ENCODE measurements at places on chromosomes 7 and 10. TPM values are rescaled to one million over a fixed set of nuclear protein-coding genes. Genes with fewer than 3 reads are reported as not detected.

DNA sequence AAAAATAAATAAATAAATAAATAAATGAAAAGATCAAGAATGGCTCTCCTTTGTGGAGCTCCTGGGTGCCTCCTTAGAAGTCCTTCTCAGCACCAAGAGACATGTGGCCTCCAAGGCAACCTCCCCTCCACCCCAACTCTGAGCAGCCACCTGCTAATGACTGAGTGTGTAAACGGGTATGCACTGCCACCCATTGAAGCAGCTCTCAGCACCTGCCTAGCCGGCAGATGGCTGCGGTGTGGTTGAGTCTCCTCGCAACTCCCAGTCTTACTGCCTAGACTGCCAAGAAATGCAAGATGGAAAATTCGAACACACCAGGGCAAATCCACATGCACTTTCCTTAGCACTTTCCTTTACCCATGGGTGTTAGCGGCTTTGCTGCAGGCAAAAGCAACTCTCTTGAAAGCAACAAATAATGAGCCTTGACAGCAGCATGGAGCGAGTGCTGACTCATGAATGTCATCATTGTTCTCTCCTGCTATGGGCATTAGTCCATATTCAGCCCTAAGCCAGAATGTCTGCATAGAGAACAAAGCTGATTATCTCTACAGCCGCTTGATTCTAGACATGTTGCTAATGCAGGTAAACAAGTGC is 913.9 kb upstream of the AUTS2 start:
- H3K36me3 ChIP-seq: no peaks in the 10 kb centered on the region
- H3K4me3 ChIP-seq: no peak overlapping the region
- peaks cover 19% of the 10 kb centered on the region for H3K4me1 ChIP-seq
- no peak for DNase-seq
- H3K27me3 ChIP-seq: no peaks in the 10 kb centered on the region

DNA sequence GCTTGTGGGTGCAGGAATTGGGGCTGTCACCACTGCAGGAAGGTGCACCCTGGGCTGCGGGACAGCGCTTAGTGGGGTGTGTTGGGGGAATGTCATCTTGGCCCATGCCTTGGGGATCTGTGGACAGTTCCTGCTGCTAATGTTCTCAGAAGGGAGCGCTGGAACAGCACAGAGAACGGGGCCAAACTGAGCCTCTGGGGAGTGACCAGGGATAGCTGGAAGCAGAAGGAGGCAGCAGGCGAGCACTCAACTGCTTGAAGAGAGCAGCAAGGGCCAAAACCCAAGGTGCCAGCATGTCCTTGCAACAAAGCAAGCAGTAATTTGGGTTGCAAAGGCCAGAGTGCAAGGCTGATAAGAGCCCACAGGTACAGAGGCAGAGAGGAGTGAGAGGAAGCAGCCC is 31.3 kb upstream of the WDFY4 start:
- no peaks in the 10 kb centered on the region for H3K36me3 ChIP-seq
- H3K27ac ChIP-seq: no peak overlapping the region
- H3K4me3 ChIP-seq: no peak overlapping the region
- peaks cover 12% of the 10 kb centered on the region for H3K4me1 ChIP-seq

- peaks cover 2% of the 10 kb centered on the region for H3K36me3 ChIP-seq
- DNase-seq: no peak
- peak overlapping the region; percentile 78 for H3K4me3 ChIP-seq
- H3K27ac ChIP-seq: no peak overlapping the region
These were observed 3.5 kb downstream of the CTBP2 start for GRCh38 chr10:125156739-125157480.

DNA sequence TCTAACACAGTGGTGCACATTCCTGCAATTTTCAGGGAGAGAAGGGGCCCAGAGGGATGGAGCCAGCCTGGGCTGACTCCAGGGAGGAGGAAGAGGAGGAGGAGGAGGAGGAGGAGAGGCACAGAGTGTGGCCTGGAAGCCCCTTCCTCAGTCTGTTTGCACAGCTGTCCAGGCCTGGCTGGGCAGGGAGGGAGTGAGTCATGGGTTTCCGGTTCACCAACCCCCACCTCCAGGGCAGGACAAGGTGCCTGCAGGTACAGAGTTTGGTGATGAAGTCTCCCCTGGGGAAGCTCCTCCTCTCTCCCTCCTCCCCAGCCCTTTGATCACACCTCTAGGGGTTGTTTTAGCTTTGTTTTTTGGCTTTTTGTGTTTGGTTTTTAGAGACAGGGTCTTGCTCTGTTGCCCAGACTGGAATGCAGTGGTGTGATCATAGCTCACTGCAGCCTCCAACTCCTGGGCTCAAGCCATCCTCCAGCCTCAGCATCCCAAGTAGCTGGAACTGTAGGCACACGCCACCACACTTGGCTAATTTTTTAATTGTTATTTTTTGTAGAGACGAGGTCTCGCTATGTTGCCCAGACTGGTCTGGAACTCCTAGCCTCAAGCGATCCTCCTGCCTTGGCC is 77.5 kb upstream of the CUX1 start:
- no peak overlapping the region for H3K4me3 ChIP-seq
- peaks cover 28% of the 10 kb centered on the region for H3K4me1 ChIP-seq
- H3K36me3 ChIP-seq: no peaks in the 10 kb centered on the region
- no peaks in the 10 kb centered on the region for H3K27me3 ChIP-seq
- H3K27ac ChIP-seq: no peak overlapping the region
- peak; percentile 56 for DNase-seq

Gene NUTM2B
- total RNA-seq: 1.3 TPM

GRCh38 chr7:127884066-127884559 is 147.1 kb downstream of the LRRC4 start:
- DNase-seq: no peak
- H3K36me3 ChIP-seq: peaks cover 23% of the 10 kb centered on the region

DNA sequence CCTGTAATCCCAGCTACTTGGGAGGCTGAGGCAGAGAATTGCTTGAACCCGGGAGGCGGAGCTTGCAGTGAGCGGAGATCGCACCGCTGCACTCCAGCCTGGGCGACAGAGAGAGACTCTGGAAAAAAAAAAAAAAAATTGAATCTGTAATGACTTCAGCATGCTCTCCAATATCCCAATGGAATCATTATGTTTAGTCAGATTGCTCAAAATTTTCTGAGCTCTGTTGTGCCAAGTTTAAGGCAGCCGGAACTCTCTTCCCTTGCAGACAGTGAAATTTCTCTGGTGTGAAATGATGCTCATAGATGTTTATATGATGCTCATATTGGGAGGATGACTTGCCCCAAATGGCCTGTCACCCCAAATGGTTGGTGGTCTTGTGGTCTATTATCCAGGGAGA is 180.9 kb downstream of the CTTNBP2 start:
- no peaks in the 10 kb centered on the region for H3K4me1 ChIP-seq
- no peak overlapping the region for H3K4me3 ChIP-seq
- no peaks in the 10 kb centered on the region for H3K27me3 ChIP-seq
- H3K36me3 ChIP-seq: no peaks in the 10 kb centered on the region
- no peak overlapping the region for H3K27ac ChIP-seq

Gene PNLIPRP2
- total RNA-seq: not detected

Gene DLX5
- total RNA-seq: not detected

DNA sequence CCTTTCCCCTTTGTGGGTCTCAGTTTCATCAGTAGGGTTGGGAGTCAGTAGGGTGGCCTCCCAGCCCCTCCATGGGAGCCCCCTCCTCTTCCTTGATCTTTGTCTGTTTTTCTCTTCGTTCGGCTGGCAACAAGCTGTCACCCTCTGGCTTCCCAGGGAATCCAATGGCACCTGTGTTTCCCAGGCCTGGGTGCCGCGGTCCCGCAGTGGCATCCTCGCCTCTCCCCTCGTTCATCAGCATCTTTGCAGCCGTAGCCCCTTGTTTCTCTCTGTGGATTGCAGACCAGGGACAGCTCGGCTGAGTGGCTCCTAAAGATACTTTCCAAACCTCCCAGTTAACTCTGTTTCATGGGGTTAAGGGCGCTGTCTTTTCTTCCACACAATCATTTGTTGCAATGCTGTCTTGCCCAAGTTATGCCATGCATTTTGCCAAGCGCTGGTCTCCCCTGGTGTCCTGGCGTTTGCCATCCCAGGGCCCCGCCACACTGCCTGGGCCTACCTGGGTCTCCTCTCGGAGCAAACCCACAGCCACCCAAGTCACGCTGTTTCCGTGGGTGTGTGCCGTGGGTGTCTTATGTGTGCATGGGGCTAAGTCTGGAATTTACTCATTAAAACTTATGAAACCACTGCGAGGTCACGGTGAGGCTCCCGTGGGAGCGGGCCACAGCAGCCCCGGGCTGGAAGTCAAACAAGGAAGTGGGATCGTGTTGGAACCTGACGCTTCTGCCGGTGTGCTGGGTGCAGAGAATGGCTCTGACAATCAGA is 189.4 kb upstream of the SHH start:
- no peaks in the 10 kb centered on the region for H3K36me3 ChIP-seq
- H3K27ac ChIP-seq: no peak overlapping the region
- no peak overlapping the region for H3K4me3 ChIP-seq
- DNase-seq: no peak

Gene ECD
- 33.2 TPM for total RNA-seq

Gene FAM25C
- not detected for total RNA-seq
